ENCODE measurements at places on chromosomes 3 and 15. TPM values are rescaled to one million over a fixed set of nuclear protein-coding genes. Genes with fewer than 3 reads are reported as not detected.

- no peak for DNase-seq
Measured at GRCh38 chr3:41267975-41268640, 68.8 kb downstream of the CTNNB1 start.

The VEPH1 gene
- total RNA-seq = not detected

The SELENOT gene
- 72.4 TPM for total RNA-seq

GRCh38 chr3:12081826-12082225 is 76.9 kb downstream of the TIMP4 start:
- DNase-seq = no peak

DNA sequence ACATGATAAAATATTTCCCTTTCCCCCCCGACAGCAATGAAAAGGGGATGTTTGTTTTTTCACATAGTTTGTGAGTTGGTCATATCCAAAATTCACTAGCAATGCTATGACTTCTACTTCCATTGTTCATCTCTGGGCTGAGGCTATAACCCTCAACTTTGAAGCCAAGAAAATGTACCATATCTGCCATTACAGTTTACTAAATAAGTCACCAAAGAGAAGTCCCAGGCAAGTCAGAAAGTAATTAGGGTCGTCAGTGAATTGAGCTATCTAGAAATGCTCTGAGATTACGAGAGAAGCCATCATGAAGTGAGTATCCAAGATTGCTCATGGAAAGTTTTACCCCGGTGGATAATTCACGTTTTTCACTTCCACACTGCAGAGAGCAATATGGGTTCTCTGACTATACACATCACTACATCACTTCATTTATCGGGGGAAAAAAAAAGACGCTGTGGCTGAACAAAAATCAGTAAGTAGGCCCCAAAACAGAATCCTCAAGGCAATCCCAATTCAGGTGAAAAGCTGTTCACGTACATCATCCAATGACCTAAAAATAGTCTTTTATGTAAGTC is 1.4 kb downstream of the PEAK1 start:
- DNase-seq = no peak

The TGM5 gene
- total RNA-seq = 2.0 TPM

The ERICH6 gene
- total RNA-seq = 0.33 TPM

DNA sequence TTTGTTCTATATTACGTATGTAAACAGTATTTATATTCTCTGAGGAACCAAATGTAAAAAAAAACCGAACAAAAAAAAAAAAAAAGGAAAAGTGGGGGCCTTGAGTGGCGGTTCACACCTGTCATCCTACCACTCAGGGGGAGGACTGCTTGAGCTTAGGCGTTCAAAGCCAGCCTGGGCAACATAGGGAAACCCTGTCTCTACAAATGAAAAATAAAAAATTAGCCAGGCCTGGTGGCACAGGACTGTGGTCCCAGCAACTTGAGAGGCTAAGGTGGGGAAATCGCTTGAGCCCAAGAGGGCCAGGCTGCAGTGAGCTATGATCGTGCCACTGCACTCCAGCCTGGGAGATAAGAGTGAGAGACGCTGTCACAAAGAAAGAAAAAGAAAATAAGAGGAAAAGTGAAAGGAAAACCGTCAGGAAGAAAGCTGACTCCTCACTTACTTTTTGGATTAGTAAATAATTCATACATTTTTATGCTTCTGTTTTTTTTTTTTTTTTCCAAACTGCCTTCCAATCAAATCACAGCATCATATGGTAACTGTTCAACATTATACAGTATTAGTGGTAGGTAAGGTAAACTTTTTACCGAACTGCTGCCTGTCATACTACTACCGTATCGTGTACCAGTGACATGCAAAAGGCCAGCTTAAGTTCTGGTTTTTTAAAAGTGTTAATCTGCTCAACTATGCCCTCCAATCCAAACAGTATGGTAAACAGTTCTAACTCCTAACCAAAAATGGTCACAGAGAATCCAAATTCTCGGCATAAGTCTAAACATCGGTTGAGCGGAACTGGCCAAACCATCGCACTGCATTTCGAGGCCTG is 1.2 kb downstream of the PHC3 start:
- DNase-seq = no peak

The GOLGA8Q gene
- 28.6 TPM for total RNA-seq

The ZMAT3 gene
- total RNA-seq = 28.4 TPM

DNA sequence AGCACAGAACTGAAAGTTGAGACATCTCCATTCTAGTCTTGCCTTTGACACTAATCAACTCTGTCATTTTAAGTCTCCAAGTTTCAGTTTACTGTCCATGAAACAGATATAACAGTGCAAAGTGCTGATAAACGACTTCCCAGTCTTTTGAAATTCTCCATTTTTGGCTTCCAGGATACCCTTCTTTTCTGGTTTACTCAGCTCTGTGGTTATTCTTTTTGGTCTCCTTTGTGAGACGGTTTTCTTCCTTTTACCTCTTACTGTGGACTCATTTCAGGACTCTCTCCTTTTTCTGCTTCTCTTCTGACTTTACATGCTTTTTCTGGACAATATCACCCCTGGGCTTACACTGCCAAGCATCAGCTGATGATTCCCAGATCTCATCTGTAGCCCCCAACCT is 18.9 kb downstream of the SST start:
- no peak for DNase-seq
